ENCODE measurements at places on chromosomes 16 and 17.
A peak's percentile ranks its signal among the peaks of the same experiment; 100 is the strongest.

- no peaks in the 10 kb centered on the region for H3K36me3 ChIP-seq
- H3K4me1 ChIP-seq: peaks cover 8% of the 10 kb centered on the region
- H3K27me3 ChIP-seq: no peaks in the 10 kb centered on the region
- no peak overlapping the region for H3K27ac ChIP-seq
Measured at GRCh38 chr16:78748220-78748929, 648.9 kb downstream of the WWOX start.

DNA sequence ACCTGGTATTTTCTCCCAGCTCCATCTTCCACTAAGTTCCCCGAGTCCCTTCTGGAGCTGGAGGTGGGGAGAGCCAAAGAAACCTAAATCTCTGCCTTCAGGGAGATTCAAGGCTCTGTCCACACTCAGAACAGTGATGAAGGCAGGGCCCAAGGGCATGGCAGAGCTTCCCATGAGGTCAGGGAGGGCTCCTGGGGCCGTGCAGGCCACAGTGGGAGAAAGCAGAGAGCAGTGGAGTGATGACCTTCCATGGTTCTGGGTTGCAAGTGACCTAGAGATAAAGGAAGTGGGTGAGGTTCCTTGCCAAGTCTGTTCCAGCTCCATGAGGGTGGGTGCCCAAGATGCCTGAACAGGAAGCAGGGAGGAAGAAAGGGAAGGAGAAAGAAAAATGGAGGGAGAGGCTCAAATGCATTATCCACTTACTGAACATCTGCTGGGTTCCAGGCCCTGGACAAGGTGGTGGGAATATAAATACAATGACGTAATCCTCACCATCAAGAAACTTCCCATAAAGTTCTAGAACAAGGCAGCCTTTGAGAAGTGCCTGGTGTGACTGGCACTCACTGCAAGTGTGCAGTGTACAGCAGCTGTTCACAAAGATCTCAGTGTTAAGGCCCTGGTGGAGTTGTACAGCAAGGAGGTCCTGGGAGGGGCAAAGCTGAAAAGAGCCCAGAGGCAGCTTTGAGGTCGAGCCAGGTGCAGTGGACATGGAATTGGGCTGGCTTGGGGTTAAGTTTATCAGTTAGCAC is 13.3 kb downstream of the TBKBP1 start:
- no peak for DNase-seq
- H3K36me3 ChIP-seq: peaks cover 14% of the 10 kb centered on the region
- no peak overlapping the region for H3K4me3 ChIP-seq
- H3K27ac ChIP-seq: peak overlapping the region; percentile 61

GRCh38 chr16:60655514-60656153 is 1380.6 kb downstream of the CDH8 start:
- no peaks in the 10 kb centered on the region for H3K27me3 ChIP-seq
- H3K27ac ChIP-seq: no peak overlapping the region
- no peak overlapping the region for H3K4me3 ChIP-seq
- no peak for DNase-seq
- H3K4me1 ChIP-seq: no peaks in the 10 kb centered on the region

DNA sequence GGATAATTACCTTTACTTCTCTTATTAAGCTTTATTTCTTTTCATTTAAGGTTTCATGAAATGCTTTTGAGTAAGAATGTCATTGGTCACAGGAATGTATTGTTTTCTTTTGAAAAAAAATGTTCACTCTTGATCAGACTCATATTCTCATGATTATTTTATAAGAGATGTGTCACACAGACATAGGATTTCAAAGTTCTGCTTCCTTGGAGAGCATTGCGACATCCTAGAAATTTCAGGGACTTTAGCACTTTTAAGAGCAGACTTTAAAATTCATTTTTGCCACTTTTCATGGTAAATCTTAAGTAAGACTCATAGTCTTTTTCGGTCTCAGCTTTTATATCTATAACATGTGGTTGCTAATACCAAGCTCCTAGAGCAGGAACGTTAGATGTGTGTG is 314.7 kb downstream of the CDH8 start:
- H3K27ac ChIP-seq: no peak overlapping the region
- no peaks in the 10 kb centered on the region for H3K36me3 ChIP-seq
- H3K27me3 ChIP-seq: no peaks in the 10 kb centered on the region
- no peaks in the 10 kb centered on the region for H3K4me1 ChIP-seq

DNA sequence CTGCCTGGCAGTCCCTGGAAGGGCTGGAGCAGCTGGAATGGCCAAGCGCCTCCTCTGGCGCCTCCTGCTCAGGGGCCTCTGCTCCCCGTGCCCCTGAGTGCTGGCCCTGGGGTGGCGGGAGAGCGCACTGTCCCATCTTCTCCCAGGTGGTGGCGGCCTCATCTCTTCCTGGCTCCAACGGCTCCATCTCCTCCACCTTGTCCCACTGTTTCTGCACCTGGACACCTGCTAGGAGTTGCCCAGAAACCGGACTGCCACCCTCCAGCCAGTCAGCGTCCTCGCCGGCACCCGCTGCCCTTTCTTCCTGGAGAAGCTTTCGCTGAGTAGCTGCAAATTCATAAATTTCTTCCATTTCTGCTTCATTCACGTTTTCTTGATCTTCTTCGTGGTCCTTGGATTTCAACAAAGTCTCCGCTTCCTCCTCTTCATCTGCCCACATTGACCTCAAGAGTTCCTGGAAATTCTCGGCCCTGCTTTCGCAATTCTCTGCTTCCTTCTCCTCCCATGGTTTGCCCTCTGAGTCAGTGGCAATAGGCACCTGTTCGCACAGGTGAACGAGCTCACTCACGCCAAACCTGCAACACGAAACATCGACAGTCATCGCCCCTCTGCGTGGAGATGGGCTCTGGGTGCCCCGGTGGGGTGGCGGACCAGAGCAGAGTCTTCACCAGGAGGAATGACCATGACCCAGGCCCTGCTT is 13.7 kb upstream of the NLRC3 start:
- peak overlapping the region; percentile 82 for H3K27ac ChIP-seq
- H3K4me3 ChIP-seq: no peak overlapping the region
- DNase-seq: no peak
- peaks cover 24% of the 10 kb centered on the region for H3K4me1 ChIP-seq

DNA sequence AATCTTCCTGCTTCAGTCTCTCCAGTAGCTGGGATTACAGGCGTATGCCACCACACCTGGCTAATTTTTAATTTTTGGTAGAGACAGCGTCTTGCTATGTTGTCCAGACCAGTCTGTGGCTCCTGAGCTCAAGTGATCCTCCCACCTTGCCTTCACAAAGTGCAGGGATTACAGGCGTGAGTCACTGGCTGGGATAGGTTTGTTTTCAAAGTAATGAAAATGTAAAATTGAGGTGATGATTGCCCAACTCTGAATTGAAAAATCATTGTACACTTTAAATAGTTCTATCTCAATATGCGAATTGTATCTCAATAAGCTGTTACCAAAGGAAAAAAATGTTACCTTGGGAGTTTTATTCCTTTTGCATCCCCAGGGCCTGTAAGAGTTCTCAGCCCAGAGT is 1.2 kb upstream of the AMFR start:
- peak overlapping the region; percentile 88 for H3K27ac ChIP-seq
- no peak for DNase-seq
- peaks cover 16% of the 10 kb centered on the region for H3K36me3 ChIP-seq
- H3K4me1 ChIP-seq: peaks cover 40% of the 10 kb centered on the region
- no peak overlapping the region for H3K4me3 ChIP-seq

GRCh38 chr16:4019371-4019791 is 96.9 kb downstream of the ADCY9 start:
- no peak for DNase-seq
- peaks cover 19% of the 10 kb centered on the region for H3K4me1 ChIP-seq
- no peaks in the 10 kb centered on the region for H3K27me3 ChIP-seq
- H3K36me3 ChIP-seq: no peaks in the 10 kb centered on the region

DNA sequence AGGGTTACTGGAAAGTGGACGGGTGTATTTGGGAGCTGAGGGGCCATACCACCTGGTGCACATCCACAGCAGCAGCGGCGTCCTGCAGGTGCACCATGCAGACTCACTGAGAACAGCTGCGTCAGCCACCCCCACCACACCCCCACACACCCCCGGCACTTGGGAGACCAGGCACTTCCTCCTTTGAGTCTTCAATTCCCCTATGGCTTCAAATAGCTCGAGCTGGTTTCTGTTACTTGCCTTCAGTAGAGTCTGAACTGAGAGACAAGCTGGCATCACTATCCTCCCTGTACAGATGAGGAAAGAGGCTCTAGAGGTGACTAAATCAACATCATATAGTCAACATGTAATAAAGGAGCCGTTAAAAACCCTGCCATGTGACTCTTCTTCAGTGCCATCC is 15.4 kb downstream of the CUEDC1 start:
- no peaks in the 10 kb centered on the region for H3K27me3 ChIP-seq
- H3K27ac ChIP-seq: peak overlapping the region; percentile 97
- peak; percentile 59 for DNase-seq
- H3K4me3 ChIP-seq: no peak overlapping the region
- no peaks in the 10 kb centered on the region for H3K36me3 ChIP-seq

DNA sequence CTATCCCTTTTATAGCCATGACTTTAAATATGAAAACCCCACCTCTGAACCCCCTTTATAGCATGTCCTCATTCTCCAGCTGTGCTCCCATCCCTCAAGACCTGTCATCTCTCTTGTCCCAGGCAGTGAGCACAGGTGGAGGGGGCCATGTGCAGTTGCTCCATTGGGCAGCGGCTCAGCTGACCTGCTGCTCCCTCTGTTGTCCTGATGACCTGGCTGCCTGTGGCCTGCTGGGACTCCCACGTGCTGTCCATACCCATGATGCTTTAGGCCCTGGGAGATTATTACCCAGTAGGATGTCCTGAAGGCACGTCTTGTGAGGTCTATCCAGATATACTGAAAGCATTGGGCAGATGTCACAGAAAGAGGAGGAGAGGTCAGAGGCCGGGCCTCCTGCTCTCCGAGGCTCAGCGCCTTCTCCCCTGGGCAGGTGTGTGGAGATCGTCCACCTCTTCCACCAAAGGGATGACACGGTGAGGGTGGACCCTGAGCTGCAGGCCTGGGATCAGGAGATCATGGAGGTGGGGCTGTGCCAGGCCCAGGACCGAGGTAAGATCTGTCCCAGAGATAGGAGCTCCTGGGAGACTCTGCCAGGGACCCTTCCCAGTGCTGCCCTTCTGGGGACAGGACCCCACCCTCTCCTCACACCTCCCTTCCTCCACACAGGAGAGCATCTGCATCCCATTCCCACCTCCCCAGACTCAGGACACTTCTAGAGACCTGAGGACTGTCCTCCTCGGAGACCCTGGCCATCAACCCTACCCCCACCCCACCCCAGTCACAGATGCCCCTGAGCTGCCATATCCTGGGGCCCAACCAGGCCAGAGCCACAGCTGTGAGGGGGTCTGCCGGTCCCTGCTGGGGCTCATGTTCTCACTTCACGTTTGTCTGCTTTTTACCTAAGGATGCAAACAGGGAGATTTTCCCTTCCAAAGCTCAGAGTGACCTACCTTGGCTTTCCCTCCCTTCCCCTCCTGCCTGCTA is 58.0 kb downstream of the GOSR1 start:
- no peak for DNase-seq
- H3K4me1 ChIP-seq: no peaks in the 10 kb centered on the region
- no peaks in the 10 kb centered on the region for H3K27me3 ChIP-seq
- H3K4me3 ChIP-seq: no peak overlapping the region
- H3K36me3 ChIP-seq: no peaks in the 10 kb centered on the region

Data from left ventricle myocardium inferior (tissue), 1 donor.